ENCODE measurements at places on chromosomes 7 and 10.

- DNase-seq, result no peak
Measured at GRCh38 chr10:128542659-128543058, 416.4 kb upstream of the MKI67 start.

GRCh38 chr7:29149036-29149435 lies 2.7 kb upstream of the CPVL start:
- DNase-seq, result no peak

DNA sequence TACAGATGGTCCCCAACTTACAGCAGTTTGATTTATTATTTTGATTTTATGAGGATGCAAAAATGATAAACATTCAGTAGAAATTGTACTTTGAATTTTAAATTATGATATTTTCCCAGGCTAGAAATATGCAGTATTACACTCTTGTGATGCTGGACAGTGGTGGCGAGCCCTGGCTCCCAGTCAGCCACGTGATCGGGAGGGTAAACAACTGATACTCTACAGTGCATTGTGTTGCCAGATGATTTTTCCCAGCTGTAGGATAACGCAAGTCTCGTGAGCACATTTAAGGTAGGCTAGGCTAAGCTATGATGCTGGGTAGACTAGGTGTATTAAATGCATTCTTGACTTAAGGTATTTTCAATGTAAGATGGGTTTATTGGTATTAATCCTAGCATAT lies 865.2 kb downstream of the SORCS3 start:
- DNase-seq, result no peak

GRCh38 chr7:150367677-150368095 lies 936 bp upstream of the REPIN1 start:
- no peak for DNase-seq
